ENCODE measurements at places on chromosomes 2 and 18.
A peak's percentile ranks its signal among the peaks of the same experiment; 100 is the strongest.

GRCh38 chr2:127658641-127659407 is 12.9 kb downstream of the GPR17 start:
- ATAC-seq: no peak

GRCh38 chr2:148578493-148578884 is 66.1 kb upstream of the EPC2 start:
- no peak for ATAC-seq

GRCh38 chr18:12474146-12474545 is 66.4 kb downstream of the PRELID3A start:
- no peak for ATAC-seq

- peak; percentile 73 for ATAC-seq
These were observed 590.8 kb upstream of the ID2 start for GRCh38 chr2:8090748-8091700.

DNA sequence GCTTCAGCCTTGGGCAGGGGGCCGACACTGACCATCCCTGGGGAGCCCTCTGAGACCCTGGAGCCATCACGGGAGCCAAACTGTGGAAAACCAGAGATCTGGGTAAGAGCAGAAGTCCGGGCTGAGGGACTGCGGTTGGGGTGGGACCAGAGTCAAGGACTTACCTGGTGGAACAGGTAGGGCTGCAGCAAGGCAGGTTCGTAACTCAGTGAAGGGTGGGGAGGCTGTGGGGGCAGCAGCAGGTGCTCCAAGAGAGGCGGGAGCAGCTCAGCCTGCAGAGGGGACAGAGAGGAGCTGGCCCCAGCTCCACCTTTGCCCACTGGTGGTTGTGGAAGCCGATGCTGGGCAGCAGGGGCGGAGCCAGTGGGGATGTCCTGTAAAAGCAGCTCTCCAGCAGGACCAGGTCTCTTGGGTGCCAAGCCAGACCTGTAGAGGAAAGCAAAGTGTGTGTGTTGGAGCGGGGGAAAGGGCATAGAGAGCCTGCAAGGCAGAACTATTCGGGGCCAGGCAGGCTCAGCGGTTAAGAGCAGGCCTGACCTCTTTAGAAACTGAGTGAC is 6.7 kb downstream of the PTPRN start:
- no peak for ATAC-seq

- no peak for ATAC-seq
These were observed 141.1 kb downstream of the NCOA1 start for GRCh38 chr2:24632172-24632571.

- no peak for ATAC-seq
These were observed 59.1 kb upstream of the PSME4 start for GRCh38 chr2:54029721-54030395.

DNA sequence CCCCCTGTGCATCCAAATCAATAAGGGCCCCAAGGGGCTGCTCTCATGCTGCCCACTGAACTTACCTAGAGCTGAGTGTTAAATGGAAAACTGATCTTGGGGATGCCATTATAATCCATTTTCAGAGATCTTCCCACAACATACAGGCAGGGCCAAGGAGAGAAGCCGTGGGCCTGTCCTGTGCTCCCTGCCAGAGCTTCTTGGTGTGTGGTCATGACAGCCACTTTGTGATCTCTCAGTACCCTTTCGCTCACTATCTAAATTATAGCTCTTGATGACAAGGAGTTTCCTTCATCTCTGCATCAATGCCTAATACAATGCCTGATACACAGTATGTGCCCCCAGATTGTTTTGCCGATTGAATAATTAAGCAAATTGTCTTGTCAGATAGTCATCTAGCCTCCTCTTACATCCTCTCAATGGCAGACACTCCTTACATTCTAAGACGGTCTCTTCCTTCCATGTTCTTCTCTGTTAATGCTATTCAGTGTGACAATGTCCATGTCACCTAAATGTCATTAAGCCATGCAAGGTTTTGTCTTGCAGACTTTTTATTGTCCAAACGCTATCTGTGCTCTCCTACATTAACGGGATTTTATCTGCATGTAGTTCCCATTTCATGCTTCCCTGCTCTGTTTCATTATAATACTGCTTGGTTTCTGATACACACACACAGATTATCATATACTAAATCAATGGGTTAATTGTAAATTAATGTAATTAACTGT is 5.9 kb downstream of the CSRNP3 start:
- peak; percentile 26 for ATAC-seq

DNA sequence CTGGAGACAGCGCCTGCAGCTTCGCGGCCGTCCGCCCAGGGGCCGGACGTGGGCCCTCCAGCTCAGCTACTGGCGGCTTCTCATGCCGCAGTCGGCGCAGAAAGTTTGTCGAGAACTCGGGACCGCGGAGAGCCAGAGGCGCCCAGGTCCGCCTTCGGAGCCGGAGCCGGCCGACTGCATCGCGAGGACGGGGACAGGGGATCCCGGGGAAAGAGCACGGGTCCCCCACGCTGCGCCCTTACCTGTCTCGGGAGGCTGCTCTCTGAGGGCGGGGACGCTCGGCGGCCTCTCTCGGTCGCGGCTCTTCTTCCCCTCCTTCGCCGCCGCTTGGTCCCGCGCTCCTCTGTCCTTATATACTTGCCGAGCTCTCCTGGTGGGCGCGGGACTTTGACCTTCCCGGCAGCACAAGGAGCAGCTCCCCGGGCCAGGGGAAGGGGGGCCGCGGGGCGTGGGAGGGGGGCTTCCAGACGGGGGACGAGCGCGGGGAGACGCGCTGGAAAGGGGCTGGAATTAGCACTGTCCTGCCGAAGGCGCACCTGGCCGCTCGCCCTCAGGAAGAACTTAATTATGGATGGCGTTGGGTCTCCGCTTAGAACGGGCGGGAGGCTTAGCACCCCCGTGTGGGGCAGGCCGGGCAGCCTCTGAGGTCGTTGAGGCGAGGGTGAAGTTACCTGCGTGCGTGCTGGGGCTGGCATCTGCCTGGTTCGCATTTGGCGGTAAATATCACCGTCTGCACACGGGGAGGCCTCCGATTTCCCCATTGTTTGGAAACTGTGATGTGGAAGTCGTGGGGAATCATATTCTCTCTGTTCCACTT is at the start of gene POMC:
Gene POMC (minus strand): TSS at position 325 of the 817 bp plus-strand sequence. CDS start 3,808 bp downstream, outside the sequence.
- peak; percentile 83 for ATAC-seq

GRCh38 chr18:26471027-26471426 is 77.3 kb downstream of the KCTD1 start:
- peak; percentile 73 for ATAC-seq

DNA sequence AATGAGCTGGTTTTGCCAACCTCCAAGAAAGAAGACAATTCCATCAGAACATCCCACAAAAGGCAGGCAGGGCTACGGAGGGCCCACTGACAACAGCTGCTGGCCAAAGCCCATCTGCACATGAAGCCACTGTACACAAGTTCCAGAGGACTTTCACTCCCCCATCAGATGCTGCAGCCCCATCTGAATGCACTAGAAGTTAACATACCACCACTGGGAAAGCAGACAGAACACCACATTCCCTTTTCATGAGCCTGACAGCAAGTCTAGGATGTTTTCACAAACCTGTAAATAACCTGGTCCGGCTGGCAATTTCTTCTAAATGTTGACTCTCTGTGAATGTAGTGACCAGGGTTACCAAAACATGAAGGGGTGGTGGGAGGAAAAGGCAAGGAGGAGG is 41.5 kb downstream of the CCBE1 start:
- ATAC-seq: no peak

- ATAC-seq: peak; percentile 66
These were observed 12.0 kb downstream of the SIGLEC15 start for GRCh38 chr18:45837283-45838070.

DNA sequence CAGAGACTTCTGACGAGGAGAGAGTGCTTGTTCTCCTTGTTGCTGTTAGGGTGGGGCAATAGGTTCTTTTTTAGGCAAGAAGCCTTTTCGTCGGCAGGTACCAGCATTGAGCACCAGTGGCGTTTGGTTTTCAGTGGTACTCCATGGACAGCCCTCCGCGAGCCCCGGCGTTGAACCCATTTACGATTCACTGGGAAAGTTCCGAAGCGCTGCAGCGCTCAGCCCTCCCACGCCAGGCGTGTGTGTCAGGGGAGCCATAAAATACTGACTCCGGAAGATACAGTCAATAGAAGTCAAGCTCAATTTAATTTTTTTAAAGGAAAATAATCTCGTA is 494 bp upstream of the ROCK1 start:
- ATAC-seq: peak; percentile 46

DNA sequence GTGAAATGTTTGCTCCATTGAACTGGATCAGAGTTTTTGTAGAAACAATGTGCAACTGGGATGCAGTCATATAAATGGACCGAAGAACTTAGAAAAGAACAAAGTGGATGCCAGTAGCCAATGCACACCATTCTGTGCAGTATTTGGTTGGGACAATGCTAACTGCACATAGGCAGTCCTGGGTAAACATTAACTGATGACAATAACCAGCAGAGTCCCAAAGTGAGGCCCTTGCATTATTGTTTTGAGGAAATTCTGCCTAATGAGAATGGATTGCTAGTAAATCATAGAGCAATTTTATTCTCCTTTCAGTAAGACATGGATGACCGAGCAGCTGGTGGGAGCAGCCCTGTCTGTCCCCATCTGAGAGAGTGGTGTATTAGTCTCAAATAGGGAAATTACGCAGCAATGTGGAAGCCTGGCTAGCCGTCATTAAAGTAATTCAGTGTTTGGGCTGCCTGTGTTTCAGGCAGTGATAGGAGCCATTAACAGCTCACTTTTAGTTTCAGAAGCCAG is 94.9 kb downstream of the KCTD1 start:
- ATAC-seq: no peak

Data from SK-N-SH treated with all-trans-retinoic acid at 6 μM for 48 hours (cell line).